ENCODE measurements at places on chromosomes 5 and 9. TPM values are rescaled to one million over a fixed set of nuclear protein-coding genes. Genes with fewer than 3 reads are reported as not detected.

DNA sequence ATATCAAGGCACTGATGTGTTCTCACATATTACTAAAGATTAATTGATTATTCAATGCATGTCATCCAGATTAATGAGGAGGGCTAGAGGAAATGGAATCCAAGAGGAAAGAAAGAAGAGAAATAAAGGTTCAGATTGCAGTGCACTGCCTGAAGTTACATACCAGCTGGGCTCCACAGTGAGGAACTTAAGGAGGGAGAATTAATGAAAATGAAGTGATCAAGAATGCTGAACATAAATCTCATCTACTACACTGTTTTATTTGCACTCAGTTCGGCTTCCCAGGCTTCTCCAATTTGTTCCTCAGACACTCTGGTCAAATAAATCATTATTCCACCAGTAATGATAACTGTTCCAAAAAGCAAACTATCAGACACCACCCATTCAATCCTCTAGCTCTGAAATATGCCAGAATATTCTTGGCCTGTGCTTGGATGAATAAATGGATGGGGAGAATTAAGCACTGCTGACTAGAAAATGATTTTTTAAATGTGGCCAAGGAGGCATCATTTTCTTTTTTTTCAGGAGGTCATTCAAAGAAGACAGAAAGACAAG lies 88.6 kb upstream of the FBN2 start:
- DNase-seq = no peak

GRCh38 chr9:109776391-109776790 lies 3.6 kb upstream of the PALM2AKAP2 start:
- no peak for DNase-seq

The PHYHD1 gene
- total RNA-seq = 0.20 TPM

DNA sequence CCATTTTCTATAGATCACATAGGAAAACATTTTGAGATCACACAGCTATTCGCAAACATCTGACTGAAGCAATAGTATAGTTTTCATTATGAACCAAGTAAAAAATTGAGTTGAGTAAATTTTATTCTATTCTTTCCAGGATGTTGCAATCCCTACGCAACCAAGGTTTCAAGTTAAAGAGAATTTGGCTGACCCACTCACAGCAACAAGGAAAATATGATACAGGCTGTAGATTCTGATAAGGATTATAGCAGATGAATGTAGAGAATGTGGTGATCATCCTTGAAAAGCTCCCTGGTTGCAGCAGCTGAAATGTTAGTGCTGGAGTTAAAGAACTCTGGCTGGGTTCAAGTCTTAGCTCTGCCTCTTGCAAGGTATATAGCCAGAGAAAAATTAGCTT lies 4.7 kb downstream of the ABCA1 start:
- DNase-seq = no peak

DNA sequence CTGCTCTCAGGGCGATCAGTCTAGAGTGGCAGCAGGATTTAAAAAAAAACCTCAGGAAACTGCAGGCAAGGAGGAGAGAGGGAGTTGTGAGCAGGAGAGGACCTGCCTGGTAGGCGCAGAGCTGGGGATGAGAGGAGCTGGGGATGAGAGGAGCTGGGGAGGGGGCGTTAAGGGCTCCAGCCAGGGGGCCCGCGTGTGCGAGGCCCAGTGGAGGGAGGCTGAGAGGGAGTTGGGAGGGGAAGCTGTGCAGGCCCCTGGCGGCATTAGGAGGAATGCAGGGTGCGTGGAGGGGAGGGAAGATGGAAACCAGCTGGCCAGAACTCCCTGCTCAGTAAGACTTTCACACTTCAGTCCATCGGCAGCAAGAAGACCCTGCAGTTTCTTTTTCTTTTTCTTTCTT lies 45.2 kb upstream of the HMCN2 start:
- DNase-seq = no peak
